ENCODE measurements at places on chromosomes 3 and 15. TPM values are rescaled to one million over a fixed set of nuclear protein-coding genes. Genes with fewer than 3 reads are reported as not detected.

BTBD1 gene
- total RNA-seq, result 91.9 TPM

MCTP2 gene
- 3.7 TPM for total RNA-seq

PIGZ gene
- total RNA-seq, result 0.23 TPM

FXR1 gene
- total RNA-seq, result 141 TPM

PLCD1 gene
- 1.7 TPM for total RNA-seq

EPHA6 gene
- total RNA-seq, result not detected

EIF3J gene
- total RNA-seq, result 92.1 TPM

ZKSCAN7 gene
- 2.1 TPM for total RNA-seq

MNS1 gene
- total RNA-seq, result 12.3 TPM

MCF2L2 gene
- 0.09 TPM for total RNA-seq

CADPS gene
- total RNA-seq, result not detected

SERPINI2 gene
- not detected for total RNA-seq

UQCRC1 gene
- 291 TPM for total RNA-seq

PCSK6 gene
- 8.8 TPM for total RNA-seq

LRIG1 gene
- 23.8 TPM for total RNA-seq

GPR156 gene
- total RNA-seq, result 1.7 TPM

ASB14 gene
- not detected for total RNA-seq

SH2D7 gene
- total RNA-seq, result not detected

ZDHHC19 gene
- not detected for total RNA-seq

All from Daoy (cell line).